ENCODE measurements at places on chromosomes 6 and 20.

DNA sequence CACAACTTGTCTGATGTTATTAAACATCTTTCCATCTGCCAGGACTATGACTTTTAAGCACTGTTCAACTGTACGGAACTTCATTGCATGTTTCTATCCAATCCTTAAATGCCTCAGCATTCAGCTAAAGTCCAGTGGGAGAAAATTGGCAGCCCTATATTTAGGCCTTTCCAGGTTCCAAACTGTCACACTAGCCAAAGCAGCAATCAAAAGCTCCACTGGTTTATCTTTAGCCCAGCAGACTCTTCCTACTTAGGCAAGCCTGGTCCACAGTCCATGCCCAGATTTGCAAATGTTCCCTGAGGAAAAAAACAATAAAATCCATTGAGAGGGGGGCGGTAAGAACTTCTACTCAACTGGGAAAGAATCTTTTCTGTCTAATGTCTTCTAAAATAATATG is 349.1 kb upstream of the GJE1 start:
- DNase-seq, result no peak

DNA sequence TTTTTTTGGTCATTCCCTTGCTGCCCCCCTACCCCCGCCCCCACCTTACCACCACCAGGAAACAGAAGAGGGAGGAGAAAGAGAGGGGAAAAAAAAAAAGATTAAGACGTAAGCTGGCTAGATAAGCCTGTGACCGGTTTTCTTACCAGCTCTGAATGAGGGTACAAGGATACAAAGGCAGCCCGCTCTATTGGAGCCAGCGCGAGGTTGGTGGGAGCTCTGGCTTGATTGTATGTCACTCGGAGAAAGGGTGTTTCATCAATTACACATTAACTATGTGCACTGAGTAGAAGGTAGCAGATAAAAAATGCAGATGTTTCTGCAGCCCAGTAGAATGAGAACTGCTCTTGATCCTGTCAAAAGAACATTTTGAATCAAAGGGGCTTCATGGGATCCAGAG is 28.6 kb upstream of the OLIG3 start:
- DNase-seq, result no peak

DNA sequence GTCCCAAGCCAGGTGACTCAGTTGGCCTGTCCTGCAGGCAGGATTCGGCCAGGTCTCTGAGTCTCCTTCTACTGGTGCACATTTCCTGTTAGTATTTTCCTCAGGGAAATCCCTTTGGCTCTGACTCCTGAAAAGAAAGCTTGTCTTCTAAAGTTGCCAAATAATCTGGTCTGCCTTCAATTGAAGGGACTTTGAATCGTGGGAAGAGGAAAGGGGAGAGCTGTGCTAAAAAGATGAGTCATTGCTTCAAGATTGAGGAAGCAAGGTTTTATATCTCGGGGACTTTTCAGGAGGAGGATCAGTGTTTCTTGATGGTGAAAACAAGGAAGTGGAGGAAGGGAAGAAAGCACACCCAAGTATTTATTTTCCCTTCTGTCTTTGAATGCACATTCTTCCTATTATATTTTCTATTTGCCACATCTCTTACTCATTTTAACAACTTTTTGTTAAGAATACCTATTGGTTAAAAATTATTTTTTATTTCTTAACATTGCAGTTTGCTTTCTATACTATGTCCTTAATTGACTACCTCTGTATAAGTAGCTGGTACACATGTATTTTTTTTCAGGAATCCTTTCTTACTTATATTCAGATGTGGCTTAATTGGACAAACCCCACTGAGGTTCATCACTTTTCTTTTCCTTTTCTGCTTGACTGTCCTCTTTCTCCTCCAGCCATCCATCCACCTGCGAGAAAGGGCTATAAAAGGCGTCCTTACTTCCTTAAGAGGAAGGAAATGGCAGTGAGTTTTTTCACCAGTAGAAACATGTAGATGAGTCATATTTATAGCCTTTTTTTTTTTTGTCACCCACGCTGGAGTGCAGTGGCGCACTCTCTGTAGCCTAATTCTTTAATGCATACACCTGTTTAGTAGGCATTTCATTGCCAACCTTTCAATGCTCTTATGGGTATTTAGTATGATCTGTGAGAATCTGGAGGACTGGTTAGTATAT is 15.0 kb upstream of the IFNGR1 start:
- no peak for DNase-seq

GRCh38 chr6:52893803-52894202 is 15.7 kb downstream of the GSTA3 start:
- no peak for DNase-seq

DNA sequence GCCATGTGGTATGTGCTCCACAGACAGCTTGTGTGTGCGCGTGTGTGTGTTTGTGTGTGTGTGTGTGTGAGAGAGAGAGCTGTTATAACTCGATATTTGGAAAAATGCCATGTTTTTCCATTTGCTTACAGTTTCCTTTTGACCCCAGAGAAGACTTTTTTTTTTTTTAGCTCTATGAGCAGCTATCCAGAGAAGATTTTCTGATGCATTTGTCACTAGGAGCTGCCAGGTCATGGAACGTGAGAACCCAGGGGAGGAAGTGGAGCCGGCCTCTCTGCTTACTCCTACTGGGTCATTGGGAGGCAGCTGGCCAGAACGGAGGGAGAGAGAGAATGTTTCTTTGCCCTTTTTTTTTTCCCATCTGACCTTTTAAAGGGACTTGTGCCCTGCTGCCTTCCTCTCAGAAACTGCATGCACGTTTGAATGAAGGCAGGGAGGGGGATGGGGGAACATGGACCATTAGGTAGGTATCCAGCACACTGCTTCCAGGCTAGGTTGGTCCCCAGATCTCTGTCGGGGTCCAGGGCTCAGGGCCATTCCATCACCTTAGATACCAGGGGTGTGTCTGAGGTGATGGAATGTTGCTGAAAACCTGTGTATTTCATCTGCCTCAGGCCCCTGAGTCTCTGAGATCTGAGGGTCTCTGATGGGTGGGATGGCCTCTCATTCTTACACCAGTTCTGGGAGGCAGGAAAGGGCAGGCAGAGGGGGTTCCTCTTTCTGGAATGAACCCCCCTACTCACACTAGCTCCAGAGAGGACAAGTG is 11.2 kb upstream of the MRPS18A start:
- DNase-seq, result no peak

GRCh38 chr6:128167552-128167951 is 266.7 kb upstream of the THEMIS start:
- no peak for DNase-seq

- DNase-seq, result no peak
These were observed 11.2 kb downstream of the SLC13A3 start for GRCh38 chr20:46640044-46640443.

- DNase-seq, result no peak
These were observed 378.4 kb downstream of the ARHGAP18 start for GRCh38 chr6:129331450-129332138.
